Activated naive CD8-positive, alpha-beta T cell treated with anti-CD3 and anti-CD28 coated beads, Interleukin-2, amount 10 ng/mL, durations not matched to agents 7 days and 5 days (primary cell): ENCODE measurements at places on chromosomes 16 and 17. TPM values are rescaled to one million over a fixed set of nuclear protein-coding genes. Genes with fewer than 3 reads are reported as not detected.

The ADAP2 gene
- 2.2 TPM for total RNA-seq

The SPATA33 gene
- total RNA-seq: 9.8 TPM

The CCL1 gene
- not detected for total RNA-seq

The TLCD1 gene
- total RNA-seq: 1.6 TPM

The HCRT gene
- total RNA-seq: not detected

The KRTAP1-5 gene
- not detected for total RNA-seq

The GAST gene
- total RNA-seq: not detected

The RILP gene
- 8.9 TPM for total RNA-seq

The SALL1 gene
- not detected for total RNA-seq

The SCGB1C2 gene
- not detected for total RNA-seq

The ADAM11 gene
- 0.55 TPM for total RNA-seq

The TMEM92 gene
- not detected for total RNA-seq

The P4HB gene
- total RNA-seq: 319 TPM

The PHOSPHO1 gene
- not detected for total RNA-seq

The RRAD gene
- 0.60 TPM for total RNA-seq

The TMEM220 gene
- 1.7 TPM for total RNA-seq

The TEPSIN gene
- 71.1 TPM for total RNA-seq

The CIAO2B gene
- total RNA-seq: 106 TPM

The TPSAB1 gene
- total RNA-seq: not detected

The QPRT gene
- total RNA-seq: 7.4 TPM

The SLC38A8 gene
- not detected for total RNA-seq

The TEX14 gene
- 0.30 TPM for total RNA-seq

The EPN3 gene
- total RNA-seq: not detected

The KARS1 gene
- 173 TPM for total RNA-seq
